ENCODE measurements at places on chromosomes 2 and 18.

DNA sequence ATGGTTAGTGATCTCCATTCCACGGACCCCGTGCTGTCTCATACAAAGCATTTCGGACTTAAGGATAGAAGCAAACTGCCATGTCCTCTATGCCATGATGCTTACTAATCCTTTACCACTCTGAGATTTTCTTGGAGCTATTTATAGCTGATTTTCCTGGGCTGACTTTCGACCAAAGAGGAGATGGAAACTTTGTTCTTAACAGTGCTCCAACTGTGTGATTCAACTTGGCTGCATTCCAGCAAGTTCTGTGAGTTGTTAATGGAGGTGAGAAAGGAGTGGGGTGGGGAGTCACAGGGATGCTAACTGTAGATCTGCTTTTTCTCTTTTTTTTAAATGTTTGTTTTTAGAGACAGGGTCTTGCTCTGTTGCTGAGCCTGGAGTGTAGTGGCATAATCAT lies 45.5 kb upstream of the MSH2 start:
- peak; percentile 66 for DNase-seq

- DNase-seq = no peak
Observed at GRCh38 chr2:11357428-11357972, 13.1 kb upstream of the ROCK2 start.

DNA sequence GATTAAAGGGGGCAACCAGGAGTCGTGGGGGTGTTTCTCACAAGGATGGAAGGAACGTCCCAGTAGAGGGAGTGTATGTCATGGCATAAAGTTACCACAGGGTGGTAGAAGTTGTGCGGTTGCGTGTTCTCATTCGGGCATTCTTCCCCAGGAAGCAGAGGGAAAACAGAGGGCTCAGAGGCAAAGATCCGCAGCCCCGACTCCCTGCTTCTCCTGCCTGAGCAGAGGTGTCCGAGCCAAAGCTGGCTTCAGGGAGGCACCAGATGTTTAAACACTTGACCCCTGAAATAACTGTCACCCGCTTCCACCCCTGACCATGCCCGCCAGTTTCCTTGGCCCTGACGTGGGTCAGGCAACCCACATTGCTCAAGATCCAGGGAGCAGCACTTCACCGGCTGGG lies 83.7 kb downstream of the EN1 start:
- DNase-seq = peak; percentile 71

- DNase-seq = no peak
Observed at GRCh38 chr18:35864916-35865315, 107.6 kb upstream of the RMP24 start.

DNA sequence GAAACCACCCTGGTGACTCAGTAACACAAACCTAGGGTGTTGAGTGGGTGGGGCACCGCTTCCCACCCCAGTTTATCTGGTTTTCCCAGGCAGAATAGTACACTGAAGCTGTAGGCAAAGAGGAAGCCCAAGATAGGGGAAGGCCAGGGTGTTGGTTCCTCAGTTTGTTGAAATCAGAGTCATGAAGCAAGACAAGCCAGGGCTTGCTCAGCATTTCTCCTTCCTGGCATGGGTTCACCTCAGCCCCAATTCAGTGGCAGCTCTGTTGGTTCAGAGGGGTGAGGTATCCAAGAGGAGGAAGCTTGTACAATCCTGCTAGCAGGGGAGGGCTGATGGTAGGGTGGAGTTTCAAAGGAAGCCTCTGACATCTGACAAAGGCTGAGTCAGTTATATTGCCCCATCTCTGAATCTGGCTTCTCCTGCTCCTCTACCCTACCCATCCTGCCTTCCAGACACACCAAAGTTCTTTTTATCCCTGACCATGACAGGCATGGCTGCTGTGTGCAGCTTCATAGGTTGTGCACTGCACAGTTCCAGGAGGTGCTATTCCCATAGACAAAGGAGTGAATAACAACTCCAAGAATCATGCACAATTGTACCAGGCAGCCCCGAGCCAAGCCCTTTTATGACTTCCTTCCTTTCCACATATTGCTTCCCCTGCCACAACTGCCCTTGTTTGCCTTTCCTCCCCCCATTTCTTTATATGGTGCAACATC lies 24.9 kb upstream of the RAB10 start:
- peak; percentile 30 for DNase-seq

DNA sequence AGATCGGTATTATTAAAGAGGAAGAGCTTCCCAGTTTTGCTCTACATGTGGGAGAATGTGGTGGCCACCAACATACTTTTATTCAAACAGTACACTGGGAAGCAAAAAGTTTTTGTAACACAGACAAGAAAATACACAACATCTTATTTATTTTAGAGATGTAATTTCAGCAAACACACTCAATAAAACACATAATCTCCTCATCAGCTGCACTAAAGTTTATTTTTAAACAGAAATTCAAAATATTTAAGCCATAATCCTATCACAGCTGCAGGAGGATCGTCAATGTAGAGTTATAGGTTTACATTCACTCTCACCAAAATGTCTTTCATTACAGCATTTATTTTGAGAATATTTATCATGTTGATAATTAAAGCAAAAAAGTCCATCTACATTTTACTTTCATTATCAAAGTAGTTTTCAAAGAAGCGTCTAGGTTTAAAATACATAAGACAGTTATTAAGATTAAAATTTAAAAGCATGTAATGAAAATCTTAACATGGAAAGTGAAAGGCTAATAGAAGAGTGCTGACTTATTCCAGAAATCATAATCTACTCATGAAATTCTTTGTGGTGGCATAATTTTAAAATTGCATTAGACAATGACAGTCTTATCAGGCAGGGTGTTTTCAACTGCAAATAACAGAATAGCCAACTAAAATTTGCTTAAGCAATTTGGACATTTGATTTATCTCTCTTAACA lies 61.0 kb downstream of the ANKRD44 start:
- no peak for DNase-seq

DNA sequence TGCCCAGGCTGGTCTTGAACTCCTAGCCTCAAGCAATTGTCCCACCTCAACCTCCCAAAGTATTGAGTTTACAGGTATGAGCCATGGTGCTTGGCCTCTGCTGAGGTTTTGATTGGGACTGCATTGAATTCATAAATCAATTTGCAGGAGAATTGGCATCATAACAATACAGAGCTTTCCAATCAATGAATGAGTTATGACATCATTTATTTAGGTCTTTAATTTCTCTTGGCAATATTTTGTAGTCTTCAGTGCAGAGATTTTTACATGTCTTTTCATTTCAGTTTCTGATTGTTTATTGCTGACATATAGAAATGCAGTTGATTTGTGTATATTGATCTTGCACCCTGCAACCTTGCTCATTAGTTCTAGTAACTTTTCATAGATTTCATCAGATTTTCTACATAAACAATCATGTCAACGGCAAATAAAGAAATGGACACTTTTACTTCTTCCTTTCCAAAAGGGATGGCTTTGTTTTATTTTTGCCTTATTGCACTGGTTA lies 119.9 kb downstream of the TFCP2L1 start:
- no peak for DNase-seq

- no peak for DNase-seq
Observed at GRCh38 chr2:84038866-84039265, 420.2 kb downstream of the SUCLG1 start.

DNA sequence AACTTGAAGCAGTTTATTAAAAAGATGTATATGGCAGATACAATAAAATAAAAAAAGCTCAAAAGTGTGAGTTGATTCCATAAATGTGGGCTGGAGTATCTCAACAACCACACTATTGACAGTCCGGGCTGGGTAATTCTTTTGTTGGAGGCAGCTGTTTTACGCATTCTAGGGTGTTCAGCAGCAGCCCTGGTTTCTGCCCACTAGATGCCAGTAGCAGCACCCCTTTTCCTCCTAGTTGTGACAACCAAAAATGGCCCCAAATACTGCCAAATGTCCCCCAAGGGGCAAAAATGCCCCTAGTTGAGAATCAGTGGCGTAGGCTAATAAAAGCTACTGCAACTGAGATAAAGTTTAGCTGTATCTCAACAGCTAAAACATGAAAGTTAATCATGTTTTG lies 44.8 kb downstream of the CHMP3 start:
- DNase-seq = no peak

GRCh38 chr2:219434718-219435525 lies at the start of gene SPEG:
TSS of gene SPEG (plus strand) at chr2:219434843. CDS start at chr2:219434978, 135 bp downstream.
- DNase-seq = peak; percentile 28

- no peak for DNase-seq
Observed at GRCh38 chr2:2422621-2423020, 91.5 kb upstream of the MYT1L start.

DNA sequence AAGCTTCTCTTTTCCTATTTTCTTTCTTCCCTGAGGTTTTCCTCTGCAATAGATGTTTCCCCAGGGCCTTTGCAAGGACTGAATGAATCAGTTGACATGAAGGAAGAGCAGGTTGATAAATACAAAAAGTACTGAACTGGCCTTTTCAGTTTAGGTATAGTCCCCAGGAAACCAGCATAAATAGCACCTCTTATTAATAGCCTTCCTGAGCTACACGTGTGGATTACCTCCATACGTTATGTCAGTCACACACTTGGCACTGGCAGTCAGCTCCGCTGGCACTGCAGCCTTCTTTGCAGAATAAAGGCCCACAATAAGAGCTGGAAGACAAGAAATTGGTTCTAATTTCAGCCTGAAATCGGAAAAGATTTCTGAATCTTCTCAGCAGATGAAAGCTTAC lies 60.7 kb downstream of the KCTD18 start:
- no peak for DNase-seq

DNA sequence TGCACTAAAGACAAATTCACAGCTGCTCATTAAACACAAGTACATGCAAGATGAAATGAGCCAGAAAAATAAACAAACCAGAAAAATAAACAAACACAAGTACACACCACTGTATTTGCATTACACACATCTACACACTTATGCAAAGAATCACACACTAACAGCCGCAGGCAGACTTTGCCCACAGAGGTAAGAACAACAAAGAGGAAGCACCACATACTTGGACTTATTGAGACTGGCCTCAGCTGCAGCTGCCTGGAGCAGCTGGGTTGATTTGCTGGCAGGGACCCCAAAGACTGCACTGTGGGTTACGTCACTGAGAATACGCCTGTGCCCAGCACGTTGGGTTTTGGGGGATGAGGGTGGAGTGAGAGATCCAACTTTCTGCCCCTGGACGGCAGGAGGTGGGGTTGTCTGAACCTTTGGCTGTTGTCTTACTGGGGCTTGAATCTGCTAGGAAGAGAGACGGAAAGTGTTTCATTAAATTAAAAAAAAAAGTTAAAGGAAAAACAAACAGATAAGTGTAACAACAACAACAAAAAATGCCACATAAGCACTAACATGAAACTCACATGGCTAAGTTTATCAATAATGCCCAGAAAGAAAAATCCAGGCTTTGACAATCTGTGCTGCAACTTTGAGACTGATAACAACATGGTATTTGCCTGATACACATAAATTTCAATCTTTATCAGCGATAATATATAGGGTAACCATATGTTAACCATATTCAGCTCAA lies 71.9 kb upstream of the NFU1 start:
- no peak for DNase-seq

DNA sequence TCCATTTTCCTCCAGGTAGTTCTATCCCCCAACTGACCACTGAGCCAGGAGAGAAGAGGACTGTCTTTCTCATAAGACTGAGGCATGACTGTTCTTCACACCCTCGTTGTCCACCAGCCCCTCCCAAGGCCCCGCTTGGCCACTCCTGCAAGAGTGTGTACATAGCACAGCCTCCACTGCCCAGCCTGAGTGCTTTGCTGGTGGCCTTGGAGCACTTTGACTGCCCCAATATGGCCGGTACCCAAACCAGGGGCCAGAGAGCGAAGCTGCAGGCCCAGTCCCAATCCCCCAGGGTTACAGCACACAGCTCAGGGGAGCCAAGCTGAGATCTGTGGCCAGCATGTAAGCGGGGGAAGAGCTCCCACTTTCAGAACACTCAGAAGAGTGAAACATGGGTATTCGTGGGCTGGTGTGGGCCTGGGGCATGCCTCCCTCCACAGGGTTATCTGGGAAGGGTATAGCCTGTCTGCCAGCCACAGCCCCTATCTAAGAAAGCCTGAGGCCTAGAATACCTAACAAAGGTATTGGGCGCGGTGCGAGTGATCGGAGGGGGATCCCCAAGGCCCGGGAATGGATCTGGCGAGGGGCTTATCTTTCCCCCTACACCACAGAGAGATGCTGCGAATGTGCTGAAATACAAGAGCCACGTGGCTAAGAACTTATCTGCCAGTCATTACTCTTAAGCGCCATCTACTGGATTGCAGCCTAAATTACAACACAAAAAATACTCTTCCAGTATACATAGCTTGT lies 163.8 kb downstream of the WDPCP start:
- DNase-seq = peak; percentile 38

- no peak for DNase-seq
Observed at GRCh38 chr2:112972423-112973086, 5.3 kb upstream of the IL36G start.

GRCh38 chr18:23357996-23358594 lies 95.0 kb upstream of the RIOK3 start:
- DNase-seq = no peak

DNA sequence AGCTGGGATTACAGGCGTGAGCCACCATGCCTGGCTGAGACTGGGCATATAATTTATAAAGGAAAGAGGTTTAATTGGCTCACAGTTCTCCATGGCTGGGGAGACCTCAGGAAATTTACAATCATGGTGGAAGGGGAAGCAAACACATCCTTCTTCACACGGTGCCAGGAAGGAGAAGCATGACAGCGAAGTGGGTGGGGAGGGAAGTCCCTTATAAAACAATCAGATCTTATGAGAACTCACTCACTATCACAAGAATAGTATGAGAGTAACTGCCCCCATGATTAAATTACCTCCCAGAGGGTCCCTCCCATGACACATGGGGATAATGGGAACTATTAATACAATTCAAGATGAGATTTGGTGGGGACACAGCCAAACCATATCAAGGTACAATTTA lies 7.8 kb upstream of the LCLAT1 start:
- DNase-seq = no peak

DNA sequence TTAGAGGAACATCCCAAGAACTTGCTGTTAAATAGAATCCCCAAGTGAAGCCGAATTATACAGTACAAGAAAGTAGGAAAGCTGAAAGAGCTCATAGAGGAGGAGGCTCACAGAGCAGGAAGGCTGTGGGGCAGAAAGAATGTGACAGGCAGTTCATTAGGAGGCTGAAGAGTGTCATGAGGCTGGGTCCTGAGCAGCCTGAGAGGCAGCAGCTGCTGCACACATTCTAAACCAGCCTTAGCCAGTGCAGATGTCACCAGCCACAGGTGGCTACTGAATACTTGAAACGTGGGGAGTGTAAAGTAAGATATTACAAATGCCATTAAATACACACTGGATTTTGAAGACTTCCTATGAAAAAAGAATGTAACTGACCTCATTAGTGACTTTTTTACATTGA lies 490.2 kb upstream of the KLHL29 start:
- no peak for DNase-seq

- no peak for DNase-seq
Observed at GRCh38 chr18:79963658-79964329, 649 bp upstream of the HSBP1L1 start.

- peak; percentile 56 for DNase-seq
Observed at GRCh38 chr2:20157193-20157891, 67.6 kb downstream of the SDC1 start.
